ENCODE measurements at places on chromosomes 1 and 21. TPM values are rescaled to one million over a fixed set of nuclear protein-coding genes. Genes with fewer than 3 reads are reported as not detected.

PTGS2 gene
- total RNA-seq, result 1.0 TPM

KISS1 gene
- total RNA-seq, result not detected

SEC16B gene
- 1.3 TPM for total RNA-seq

RIMS3 gene
- total RNA-seq, result 0.81 TPM

SLC35F3 gene
- not detected for total RNA-seq

NECTIN4 gene
- total RNA-seq, result not detected

B3GALT5 gene
- total RNA-seq, result 0.03 TPM

NCSTN gene
- 57.9 TPM for total RNA-seq

CR2 gene
- total RNA-seq, result not detected

MIA3 gene
- 49.2 TPM for total RNA-seq

FBLIM1 gene
- total RNA-seq, result 99.1 TPM

UTS2 gene
- total RNA-seq, result not detected

FMO2 gene
- 59.2 TPM for total RNA-seq

CD160 gene
- total RNA-seq, result not detected

GRCh38 chr1:235430991-235431390, 63.8 kb downstream of the TBCE start:
- no peak for DNase-seq

GRCh38 chr1:244821134-244821533, 14.3 kb upstream of the COX20 start:
- no peak for DNase-seq

GRCh38 chr1:24302209-24302611, 16.9 kb upstream of the GRHL3 start:
- no peak for DNase-seq

DNA sequence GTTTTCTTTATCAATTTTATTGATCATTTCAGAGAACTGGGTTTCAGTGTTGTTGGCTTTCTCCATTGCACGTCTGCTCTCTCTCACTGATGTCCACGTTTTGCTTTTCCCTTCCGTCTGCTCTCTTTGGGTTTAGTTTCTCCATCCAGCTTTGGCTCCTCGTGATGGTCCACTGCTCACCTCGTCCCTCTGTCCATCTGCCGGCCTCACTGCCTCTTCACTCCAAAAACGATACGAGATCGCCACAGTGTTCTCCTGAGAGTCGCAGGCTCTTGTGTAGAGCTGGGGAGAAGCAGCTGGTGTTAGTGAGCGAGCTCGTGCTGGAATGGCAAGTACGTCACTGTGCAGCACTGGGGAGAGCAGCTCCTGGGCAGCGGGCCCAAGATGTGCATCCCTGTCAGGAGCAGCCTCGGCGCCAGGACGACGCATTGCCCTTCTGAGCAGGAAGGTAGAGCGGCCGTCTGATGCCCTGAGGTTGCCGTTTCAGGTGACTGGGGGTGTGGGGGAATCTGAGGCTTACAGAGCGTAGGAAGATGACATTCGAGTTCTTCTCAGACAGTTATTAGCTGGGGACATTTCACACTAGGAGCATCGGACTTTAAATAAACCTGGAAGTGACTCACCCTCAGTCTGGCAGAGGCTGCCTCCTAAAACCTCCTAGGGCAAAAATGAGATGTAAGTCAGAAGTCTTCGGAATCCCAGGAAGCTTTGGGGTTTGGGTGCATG, 31.4 kb upstream of the PCBP3 start:
- DNase-seq, result no peak

DNA sequence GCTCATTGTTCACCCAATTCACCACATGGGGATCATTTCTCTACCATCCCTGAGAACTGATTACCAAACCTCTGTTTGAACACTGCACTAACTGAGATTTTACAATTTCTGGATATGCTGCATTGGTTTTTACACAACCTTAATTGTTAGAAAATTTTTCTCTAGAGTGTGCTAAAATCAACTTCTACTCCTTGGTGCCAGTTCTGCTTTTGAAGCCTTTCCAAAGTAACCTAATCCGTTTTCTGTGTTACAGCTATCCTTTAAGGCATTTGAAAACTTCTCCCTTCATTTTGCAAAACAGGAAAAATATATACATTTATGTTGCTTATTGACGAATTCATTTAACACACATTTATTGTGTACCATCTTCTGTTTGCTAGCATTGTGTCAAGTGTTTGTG, 23.7 kb downstream of the SMAP2 start:
- no peak for DNase-seq

GRCh38 chr1:51484591-51484990, 34.5 kb downstream of the EPS15 start:
- DNase-seq, result no peak

DNA sequence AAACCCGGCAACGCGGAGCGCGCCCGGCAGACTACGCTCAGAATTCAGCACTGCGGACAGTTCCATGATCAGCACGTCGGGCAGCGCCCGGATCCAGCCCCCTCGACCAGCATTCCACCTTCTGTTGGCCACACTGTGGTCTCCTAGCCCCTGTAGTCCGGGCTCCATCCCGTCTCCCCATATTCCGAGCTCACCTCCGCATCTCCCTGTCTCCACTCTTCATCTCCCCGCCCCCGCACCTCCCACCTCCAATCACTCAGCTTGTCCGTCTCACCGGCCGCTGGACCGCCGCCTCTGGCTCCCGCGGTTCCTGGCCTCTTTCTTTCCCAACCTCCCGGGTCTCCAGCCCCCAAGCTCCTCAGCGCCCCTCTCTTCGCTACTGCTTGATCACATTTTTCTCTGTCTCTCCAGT, 500 bp downstream of the EPHA10 start:
- DNase-seq, result peak; percentile 41

GRCh38 chr1:57599236-57599994, 175.6 kb upstream of the DAB1 start:
- no peak for DNase-seq

DNA sequence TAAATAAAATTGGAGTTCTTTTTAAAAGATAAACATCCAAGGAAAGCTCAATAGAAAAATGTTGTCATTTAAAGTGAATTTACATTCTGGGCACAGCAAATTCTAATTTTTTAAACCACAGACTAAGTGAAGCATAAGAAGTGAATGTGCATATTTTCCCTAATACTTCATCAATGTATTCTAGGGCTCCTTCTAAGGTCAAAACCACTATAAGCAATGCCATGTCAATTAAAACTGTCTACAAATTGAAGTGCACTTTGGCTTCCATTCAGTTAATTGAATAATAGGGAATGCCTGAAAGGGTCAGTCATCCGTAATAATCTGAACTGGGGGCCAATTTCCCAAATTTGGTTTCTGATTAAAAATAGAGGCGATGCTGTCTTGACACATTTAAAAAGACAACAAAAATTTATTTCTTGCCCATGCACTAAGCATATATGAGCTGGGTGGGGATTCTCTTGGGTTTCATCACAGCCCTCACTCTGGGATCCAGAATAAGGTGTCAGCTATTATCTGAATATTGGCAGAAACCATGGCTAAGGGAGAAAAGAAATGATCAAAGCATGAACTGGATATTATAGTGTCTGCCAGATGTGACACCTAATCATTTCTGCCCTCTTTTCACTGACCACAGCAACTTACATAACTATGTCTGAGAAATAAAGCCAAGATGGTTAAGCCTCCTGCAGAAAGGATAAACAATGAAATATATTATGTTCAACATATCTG, 660.6 kb upstream of the B3GALT2 start:
- DNase-seq, result no peak

DNA sequence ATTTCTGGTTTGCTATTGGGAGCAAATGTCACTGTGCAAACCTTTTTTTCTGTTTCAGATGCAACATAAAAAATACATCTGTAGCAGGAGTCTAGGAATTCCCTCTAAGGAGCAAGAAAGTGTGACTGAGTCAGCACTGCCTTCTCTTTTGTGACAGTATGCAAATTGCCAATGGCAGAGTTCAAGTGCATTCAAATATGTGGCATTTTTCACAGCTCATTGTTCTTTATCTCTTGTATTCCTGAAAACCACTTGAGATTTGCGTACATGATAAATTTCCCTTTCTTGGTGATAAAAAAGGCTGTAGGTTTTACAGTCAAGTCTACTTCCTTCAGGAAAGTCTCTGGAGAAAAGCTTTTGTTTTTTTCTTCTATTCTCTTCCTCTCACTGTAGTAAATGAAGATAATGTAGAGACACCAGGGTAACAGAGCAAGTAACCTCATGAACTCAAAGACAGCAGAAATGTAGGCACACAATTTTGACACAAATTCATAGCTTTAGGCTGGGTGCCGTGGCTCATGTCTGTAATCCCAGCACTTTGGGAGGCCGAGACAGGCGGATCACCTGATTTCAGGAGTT, 129.7 kb upstream of the L1TD1 start:
- no peak for DNase-seq

- no peak for DNase-seq
Measured at GRCh38 chr1:171581226-171581625, 40.8 kb upstream of the MYOCOS start.

- no peak for DNase-seq
Measured at GRCh38 chr1:116311193-116311592, 61.9 kb upstream of the ATP1A1 start.

- no peak for DNase-seq
Measured at GRCh38 chr1:117685936-117686806, 80.3 kb downstream of the TENT5C start.

DNA sequence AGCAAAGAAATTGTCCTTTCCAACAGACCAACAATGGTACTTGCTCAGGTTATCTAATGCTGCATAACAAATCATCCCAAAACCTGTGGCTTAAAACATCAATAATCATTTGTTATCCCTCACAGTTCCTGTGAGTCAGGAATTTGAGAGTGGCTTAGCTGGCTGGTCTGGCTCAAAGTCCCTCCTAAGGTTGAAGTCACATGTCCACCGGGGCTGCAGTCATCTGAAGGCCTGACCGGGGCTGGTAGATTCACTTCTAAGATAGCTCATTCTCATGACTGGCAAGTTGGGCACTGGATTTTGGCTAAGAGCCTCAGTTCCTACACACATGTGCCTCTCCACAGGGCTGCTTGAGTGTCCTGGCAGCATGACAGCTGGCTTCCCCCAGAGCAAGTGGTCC, 16.9 kb downstream of the ERI3 start:
- DNase-seq, result no peak

- no peak for DNase-seq
Measured at GRCh38 chr1:5575396-5575940, 416.8 kb downstream of the NPHP4 start.

GRCh38 chr1:240965581-240966091, 353.7 kb upstream of the GREM2 start:
- DNase-seq, result no peak

GRCh38 chr1:231666220-231666936, 39.8 kb downstream of the DISC1 start:
- DNase-seq, result no peak

DNA sequence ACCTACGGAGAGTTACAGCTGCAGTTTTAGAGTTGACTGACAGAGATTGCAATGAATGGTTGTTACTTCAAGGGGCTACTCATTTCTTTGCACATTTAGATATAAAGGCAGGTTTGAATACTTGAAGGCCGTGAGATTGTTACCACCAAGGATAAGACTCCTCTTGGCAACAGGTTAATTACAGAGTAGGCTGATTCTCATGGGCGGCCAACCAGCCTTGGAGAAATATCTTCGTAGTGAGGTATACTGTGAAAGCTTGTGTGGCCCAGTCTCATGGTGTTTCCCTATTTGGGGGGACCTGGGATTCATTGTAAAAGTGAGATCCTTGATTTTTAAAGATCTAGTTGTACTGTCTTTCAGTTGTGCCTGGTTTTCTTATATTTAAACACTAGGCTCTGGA, 103.2 kb upstream of the OLFM3 start:
- DNase-seq, result no peak

DNA sequence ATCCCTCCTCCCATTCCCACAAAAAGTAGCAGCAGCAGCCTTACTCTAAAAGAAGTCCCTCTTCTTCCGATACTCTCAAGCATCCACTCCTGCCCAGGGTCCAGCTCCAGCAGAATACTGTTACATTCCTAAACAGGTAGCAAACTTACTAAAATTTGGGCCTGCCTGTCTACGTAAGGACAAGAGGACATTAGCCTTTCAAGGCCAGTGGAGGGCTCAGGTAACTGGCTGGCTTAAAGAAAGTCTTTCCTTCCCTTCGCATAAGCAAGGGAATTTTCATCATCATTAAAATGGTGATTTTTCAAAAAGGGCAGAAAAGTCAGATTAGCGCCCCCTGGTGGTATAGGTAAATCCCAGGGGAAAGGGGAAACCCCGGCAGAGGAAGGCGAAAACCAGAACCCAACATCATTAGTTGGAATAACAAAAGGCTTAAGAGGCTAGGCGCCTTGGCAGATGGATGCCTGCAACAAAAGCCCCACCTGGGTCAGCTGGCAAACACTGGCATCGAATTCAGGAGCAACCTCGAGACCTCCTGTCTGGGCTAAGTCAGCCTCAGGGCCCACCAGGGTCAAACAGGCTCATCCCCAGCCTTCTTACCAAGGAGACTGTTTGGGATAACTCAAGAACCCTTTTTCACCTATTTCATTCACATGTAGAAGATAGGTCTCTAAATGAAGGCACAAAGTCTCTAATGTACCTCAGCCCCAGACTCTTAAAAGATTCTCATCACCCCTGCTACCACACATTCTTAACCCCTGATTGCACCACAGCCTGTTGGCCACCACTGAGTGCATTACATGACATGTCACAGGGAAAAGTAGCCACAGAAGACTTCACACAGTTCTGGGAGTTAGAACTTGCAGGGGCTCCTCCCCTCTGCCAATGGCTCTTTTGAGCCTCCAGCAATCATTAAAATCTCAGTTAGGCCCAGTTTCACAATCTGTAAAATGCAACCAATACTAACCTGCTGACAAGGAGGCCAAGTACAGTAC, 36.7 kb downstream of the ERI3 start:
- DNase-seq, result no peak

DNA sequence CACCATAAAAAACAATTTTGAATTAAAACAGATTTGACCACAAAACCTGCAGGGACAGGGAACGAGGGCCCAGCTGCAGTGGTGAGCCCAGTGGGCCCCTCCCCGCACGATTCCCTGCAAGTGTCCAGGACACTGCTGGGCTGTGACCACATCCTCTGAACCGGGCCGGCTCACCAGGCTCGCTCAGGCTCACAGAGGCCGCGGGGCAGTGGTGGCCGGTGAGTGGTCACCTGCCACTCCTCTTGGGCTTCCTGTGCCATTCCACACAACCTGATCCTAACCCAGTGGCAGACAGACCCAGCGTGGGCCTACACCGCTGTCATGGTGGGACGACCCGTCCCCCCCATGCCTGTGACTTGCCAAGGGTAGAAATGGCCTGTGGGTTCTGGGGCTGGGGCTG, 36.5 kb upstream of the RIPK4 start:
- no peak for DNase-seq

DNA sequence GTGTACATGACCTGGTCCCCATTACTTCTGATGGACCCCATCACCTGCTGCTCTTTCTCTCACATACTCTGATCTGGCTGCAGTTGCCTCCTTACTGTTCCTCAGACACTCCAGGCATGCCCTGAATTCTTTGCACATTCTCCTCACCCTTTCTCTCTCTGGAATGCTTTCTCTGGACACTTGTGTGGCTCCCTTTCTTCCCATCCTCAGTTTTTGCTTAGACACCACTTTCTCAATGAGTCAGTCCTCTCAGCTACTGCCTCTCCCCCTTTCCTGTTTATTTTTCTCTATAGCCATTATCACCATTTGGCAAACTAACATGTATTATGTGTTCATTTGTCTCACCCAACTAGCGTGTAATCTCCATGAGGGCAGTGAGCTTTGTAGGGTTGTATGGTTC, 28.1 kb downstream of the PLXNA2 start:
- DNase-seq, result no peak

Measured in Right ventricle myocardium superior (tissue), 1 donor.